ENCODE measurements at places on chromosomes 3 and 15.

DNA sequence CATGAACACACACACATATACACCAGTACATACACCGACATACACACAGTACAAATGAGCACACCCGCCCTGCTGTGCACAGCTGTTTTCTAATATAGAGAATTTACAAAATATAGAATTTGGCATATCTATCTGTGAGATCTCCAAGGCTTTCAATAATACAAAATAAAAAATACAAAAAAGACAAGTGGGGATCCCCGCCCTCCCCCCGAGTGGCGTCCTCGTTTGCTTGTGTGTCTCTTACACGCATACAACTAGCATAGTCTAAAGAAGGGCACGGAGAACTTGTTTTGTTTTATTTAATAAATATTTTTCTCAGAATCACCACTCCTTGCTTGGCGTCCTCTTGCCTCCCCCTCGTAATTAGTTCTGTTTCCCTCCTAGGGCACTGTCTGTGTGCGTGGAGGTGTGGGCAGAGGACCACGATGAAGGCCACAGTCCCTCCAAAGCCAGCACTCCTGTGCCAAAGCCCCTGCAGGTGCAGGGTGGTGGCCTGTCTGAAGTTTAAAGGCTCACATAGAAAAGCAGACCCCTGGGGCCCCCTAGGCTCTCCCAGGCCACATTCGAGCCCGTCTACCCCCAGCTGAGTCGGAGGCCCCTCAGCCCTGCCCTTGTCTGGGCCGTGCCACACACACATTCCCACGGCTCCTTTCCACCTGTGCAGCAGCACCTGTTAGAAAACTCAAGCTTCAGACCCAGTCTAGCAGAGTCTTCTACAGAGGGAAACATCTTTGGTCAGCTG lies 82.1 kb downstream of the SEC22A start:
- no peak for DNase-seq

DNA sequence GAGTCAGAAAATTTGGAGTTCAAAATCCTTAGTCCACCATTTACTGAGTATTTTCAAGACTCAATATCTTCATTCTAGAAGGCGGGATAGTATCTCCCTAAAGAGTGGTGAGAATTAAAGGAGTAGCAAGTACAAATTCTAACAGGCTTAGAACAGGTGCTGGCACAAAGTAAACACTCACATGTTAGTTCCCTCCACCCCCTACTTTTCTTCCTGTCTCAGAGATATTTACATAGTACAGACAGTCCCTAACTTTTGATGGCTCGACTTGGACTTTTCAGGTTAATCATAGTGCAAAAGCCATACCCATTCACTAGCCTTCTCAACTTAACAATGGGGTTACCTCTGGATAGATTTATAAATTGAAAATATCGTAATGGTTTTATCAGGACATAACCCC lies 476.2 kb upstream of the RASGRP1 start:
- no peak for DNase-seq

GRCh38 chr3:119690043-119690656 lies 12.7 kb upstream of the CFAP91 start:
- no peak for DNase-seq

DNA sequence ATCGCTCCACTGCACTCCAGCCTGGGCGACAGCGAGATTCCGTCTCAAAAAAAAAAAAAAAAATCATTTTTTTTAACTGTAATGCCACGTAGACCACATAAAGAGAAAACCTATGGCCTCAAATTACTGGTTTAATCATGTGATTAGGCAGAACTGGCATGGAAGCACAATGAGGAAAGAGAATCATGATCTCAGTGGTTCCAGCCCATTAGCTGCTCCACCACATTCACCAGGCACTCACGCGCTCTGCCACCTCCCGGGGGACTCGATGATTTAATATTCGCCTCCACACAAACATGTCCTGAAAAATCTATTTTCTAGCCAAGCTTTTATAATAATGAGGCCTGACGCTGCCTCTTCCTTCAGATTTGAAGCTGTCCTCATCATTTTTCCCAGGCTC lies 204.7 kb downstream of the TBL1XR1 start:
- no peak for DNase-seq

DNA sequence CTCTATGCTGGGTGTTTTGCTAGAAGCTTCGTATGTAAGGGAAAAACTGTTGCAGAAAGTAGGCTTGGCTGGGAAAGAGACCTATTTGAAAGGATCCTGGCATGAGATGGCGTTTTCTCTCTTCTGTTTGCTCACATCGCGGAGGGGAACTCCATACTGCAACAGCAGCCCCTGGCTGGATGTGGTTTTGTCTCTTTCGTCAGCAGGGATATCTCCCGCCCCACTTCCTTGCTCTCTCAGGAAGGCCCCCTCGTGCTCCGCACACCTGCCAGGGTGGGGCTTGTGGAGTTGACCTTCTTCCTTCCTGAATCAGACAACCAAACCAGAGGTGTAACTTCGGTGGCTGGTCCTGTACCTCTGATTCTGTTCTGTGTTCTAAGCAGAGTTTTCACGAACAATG lies 26.4 kb upstream of the MYZAP start:
- no peak for DNase-seq

GRCh38 chr3:46996689-46997452 lies 17.4 kb downstream of the NBEAL2 start:
- no peak for DNase-seq

DNA sequence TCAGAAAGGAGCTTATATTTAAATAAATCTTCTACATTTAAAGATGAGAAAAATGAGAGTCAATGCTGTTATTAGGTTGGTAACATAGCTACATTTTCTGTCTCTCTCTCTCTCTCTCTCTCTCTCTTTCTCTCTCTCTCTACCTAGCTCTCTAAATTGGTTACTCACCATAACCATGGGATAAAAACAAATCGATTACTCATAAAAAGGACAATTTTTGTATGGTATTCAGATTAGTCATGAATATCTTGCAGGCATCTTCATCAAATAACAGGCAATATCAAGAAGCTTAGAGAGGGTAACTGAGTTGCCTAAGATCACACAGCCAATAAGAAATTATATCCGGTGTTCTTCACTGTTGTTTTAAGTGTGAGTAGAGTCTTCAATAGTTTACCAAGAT lies 81.8 kb upstream of the ALCAM start:
- no peak for DNase-seq

- no peak for DNase-seq
These were observed 36.2 kb downstream of the GXYLT2 start for GRCh38 chr3:72924055-72924454.

GRCh38 chr15:38878026-38878425 lies 313.4 kb upstream of the RASGRP1 start:
- DNase-seq = no peak

DNA sequence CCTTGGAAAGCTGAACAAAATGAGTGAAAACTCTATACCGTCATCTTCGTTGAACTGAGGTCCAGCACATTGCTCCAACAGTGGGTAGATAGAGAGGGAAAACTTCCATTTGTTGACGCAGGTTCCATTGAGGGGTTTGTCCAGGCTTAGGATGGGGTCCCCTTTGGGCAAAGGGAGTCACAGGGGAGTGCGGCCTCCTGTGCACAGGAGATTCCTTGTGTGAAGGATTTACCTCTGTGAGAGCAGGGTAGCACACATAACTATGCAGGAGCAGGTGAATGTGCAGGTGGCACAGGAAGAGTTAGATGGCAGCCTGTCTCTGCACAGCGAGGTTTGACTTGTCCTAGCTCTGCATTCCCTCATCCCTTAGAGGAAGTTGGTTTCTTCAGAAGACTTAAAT lies 139.3 kb downstream of the SNRPN start:
- no peak for DNase-seq

DNA sequence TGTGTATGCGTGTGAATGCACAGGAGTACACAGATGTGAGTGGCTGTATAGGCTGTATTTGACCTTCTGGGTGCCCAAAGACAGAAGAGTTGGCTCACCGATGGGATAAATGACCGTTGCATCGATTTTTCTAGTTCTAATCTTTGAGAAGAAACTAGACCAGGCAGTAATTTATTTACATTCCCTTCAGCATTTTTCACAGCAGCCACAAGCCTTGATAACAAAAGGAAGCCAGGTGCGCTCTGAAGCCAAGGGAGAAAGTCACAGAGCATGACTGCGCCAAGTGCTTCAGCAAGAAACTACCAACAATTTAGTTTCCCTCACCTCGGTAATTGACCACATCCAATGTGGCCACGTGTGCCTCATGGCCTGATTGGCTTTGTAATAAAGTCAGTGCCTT lies 5.9 kb upstream of the FAM3D start:
- no peak for DNase-seq

DNA sequence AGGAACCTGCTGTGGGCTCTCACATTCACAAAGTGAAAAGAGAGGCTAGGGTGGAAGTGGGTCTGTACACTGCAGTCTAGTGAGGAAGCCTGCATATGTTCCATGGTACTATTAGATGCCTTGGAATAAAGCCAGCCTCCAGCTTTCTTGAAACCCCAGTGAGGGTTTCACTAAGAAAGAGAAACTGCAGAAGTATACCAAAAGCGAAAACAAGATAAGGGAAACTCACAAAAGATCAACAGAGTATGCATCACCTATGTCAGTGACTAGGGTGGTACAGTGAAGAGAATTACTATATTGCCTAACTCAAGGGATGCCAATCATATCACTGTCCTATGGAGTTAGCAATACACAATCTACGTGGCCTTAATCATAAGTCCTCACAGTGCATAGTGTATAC lies 212.5 kb upstream of the GADL1 start:
- no peak for DNase-seq

- no peak for DNase-seq
These were observed 93.1 kb upstream of the KBTBD8 start for GRCh38 chr3:66904831-66905493.

- no peak for DNase-seq
These were observed 366.8 kb upstream of the UMPS start for GRCh38 chr3:124363476-124363875.

GRCh38 chr15:90710436-90711027 lies 6.6 kb upstream of the BLM start:
- no peak for DNase-seq

GRCh38 chr3:128426128-128426921 lies 40.4 kb downstream of the DNAJB8 start:
- peak; percentile 25 for DNase-seq

GRCh38 chr3:16789344-16790120 lies 95.2 kb upstream of the PLCL2 start:
- DNase-seq = peak; percentile 24

DNA sequence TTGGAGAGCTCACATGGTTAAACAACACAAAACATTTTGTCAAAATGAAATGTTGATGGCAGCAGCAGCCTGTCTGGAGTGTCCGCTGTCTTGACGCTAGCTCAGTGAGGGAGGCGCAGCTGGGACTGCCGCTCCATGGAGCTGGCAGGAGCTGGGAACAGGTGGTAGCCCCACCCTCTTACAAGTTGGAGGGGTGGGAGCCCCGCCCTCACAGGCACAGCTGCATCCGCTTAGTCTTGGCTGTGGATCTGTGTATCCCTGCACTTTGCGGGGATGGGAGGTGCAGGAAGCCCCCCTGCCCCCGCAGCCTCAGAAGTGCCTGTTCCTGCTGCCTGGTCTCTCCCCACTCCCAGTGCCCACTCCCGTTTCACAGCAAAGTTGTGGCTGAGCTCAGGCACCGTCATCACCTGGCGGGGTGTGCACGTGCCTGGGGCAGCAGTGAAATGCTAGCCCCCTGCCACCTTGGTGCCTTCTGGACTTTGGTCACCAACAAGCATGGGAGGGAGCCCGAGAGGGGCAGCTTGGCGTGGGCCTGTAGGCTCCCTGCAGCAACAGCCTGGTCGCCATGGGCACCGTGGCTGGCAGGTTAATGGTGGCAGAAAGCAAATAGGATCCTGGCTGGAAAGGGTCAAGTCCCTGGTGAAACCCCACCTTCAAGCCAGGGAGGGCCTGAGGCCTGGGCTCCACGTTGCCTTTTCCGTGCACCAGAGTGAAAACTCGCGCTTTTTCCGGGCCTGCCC lies 53.8 kb upstream of the CADM2 start:
- no peak for DNase-seq
